Osteocyte (in vitro differentiated cells): ENCODE measurements at places on chromosomes 1 and 21. TPM values are rescaled to one million over a fixed set of nuclear protein-coding genes. Genes with fewer than 3 reads are reported as not detected.

DNA sequence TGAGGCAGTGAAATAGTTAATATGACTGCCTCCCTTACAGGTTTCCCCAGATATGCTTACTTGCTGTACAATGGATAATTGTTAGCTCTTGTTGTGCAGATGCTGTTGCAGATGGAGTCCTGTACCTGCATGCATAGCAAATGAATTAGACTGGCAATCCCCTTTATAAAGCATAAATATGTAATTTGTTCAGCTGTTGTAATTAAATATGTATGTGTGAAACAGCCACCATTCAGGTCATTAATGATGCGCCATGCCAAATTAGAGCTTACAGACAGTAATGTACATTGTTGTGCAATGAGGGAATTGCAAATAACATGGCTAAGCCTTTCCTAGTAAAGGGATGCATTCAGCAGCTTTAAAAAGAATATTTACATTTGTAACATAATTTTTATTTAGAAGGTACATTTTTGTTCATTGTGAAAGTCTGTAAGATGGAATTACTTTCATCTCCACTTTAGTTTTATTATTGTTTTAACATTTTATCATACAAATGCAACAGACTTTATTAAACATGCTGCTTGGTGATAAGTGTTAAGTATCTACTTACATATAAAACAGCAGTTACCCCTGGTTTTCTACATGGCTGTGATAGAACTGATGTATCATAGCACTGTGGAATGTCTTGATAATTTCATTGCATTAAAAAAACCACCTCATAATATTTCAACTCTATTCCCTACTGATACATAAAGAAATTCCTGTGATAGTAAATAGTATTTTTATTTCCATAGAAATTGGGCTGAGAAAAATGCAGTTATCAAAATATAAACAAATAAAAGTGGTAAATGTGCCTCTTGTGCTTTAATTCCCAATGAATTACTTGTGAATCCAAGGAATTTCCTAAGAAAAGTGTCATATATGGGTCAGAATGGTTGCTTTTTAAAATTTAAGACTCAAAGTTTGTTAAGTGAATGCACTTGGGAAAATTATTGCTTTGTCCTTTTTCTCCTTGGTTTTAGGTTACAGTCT lies 99.0 kb downstream of the NFIA start:
- no peak for DNase-seq

GRCh38 chr1:52263153-52263910 lies 102.7 kb downstream of the CC2D1B start:
- DNase-seq, result no peak

DNA sequence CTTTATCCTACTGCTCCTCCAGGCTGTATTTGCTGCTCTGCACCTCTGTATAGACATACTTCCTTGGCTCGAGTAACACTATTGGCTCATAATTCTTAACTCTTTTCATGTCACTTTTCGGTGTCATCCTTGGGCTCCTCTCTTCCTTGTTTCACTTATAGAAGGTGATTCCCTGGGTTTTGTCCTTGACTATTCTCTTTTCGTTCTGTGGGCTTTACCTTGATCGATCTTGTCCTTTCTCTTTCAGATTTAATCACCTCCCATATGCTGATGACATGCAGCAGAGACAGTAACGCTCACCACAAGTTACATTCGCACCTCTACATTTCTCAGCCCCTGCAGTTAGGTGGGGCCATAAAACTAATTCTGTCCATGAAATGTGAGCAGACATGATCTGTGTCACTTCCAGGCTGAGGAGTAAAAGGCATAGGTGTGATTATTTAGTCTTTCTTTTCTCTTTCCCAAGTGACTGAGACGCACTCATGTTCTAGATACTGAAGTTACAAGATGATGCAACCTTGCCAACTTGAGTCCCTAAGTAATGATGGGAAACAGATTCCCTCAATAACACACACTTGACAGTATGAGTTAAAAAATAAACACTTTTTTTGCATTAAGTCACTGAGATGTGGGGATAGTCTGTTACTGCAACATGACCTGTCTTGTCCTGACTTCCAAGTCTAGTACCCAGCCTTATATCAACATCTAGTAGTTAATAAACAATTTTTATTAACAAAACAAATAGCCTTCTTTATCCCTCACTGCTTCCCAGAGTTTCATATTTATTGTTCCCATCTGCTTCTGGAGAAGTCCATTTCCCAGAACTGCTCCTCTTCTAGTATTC lies 49.9 kb upstream of the HAO2 start:
- DNase-seq, result no peak

DNA sequence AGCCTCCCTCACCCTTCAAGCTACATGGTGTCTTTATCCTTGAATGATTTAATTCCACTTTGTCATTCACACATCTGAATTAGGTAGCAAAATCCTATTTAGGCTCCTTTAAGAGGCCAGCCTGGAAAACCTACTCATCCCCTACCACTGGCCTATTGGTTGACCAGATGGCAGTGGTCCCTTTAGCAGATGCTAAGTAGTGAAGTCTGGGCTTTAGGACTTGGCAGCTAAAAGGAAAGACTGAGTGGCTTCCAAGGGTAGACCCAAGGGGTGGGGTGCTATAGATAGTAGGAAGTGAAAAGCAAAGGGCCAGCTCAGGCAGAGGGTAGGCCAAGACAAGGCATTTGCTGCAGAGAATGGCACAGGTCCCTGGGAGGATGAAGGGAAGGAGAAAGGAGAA lies 46.6 kb downstream of the KCNJ6 start:
- no peak for DNase-seq

DNA sequence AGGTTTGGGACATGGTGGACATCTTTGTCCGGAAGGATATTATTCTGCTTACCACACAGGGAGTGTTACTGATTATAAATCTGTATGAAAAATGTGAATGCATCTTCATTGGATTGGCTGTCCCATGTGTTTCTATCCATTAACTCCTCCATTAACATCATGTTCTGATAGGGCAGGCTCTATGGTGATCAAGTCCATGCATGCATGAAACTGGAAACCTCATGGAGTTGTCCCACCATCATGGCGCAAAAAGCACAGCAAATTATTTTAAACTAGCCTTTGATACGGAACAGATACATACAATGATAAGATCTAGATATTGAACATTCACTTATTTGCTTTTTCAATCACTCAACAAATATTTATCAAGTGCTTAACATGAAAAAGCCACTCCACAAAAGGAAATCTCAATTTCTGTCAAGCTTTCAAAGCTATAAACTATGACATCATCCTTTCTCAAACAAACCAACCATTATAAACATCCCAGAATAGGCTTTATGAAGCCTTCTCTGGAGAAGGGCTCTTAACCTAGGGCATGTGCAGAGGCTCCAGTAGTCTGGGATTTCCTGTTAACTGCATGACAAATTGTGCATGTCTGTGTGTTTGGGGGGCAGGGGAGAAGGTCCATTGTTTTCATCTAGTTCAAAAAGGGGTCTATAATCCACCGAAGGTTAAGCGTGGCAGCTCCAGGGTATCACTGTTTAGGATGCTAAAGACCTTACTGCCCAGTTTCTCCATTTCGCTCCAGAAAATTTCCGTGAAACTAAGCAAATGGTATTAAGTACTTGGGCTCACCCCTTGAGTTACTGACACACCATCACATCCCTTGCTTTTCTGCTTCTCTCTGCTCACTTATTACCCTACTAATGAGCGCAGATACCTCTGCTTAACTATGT lies 46.1 kb downstream of the ADAMTS1 start:
- DNase-seq, result no peak

- no peak for DNase-seq
Measured at GRCh38 chr1:67937651-67938050, 104.4 kb upstream of the GNG12 start.

DNA sequence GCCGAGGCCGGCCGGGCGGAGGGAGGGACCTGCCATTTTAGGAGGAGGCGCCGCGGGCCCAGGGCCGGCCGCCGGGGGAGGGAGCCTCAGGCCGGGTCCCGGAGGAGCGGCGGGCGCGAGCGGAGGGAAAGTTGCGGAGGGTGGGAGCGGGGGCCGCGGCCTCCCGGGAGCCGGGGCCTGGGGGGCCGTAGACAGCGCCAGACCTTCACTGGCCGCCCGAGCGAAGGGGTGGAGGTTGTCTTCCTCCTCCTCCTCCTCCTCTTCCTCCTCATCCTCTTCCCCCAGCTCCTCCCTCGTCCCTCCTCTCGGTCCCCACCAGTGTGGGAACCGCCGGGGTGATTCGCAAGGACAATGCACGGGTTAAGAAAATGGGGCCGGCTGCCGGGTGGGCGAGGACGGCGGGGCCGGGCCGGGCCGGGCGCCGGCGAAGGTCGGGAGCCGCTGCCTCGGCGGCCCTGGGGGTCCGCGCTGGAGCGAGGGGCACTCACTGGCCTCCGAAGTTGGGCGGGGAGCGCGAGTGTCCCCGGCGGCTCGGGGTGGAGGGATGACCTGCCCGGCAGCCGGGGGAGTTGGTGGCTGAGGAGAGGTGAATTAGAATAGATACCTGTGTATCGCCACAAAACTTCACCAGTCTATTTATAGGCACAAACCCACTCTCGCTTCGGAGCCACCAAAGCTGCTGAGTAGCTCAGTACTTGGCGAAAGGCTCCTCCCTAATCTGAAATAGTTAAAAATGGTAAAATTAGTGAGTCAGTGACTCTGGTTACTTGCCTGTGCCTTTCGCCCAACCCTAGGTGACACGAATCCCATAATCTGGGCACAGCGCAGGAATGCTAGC lies 1.3 kb downstream of the DYRK1A start:
- no peak for DNase-seq

DNA sequence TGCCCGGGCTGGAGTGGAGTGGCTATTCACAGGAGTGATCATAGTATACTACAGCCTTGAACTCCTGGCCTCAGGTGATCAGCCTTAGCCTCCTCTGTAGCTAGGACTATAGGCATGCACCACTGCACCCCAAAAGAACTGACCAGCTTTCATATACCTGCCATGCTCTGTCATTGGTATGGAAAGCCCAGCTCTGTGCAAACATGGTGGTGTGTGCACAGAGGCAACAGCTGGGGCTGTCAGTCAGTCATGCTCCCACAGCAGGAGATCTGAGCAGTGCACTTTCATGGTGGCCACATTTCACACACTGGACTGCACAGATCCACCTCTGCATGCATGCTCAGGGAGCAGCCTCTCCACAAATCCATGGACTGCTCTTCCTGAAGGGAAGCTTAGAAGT lies 8.8 kb upstream of the JAK1 start:
- no peak for DNase-seq

- DNase-seq, result no peak
Measured at GRCh38 chr21:15966231-15966630, 236.4 kb downstream of the USP25 start.

- no peak for DNase-seq
Measured at GRCh38 chr1:15953294-15953771, 22.6 kb downstream of the ZBTB17 start.

GRCh38 chr1:78441921-78442320 lies 48.9 kb upstream of the PTGFR start:
- DNase-seq, result no peak

- no peak for DNase-seq
Measured at GRCh38 chr1:60279798-60280197, 206.2 kb upstream of the C1orf87 start.

GRCh38 chr1:69836971-69837636 lies 269.4 kb downstream of the LRRC7 start:
- no peak for DNase-seq

DNA sequence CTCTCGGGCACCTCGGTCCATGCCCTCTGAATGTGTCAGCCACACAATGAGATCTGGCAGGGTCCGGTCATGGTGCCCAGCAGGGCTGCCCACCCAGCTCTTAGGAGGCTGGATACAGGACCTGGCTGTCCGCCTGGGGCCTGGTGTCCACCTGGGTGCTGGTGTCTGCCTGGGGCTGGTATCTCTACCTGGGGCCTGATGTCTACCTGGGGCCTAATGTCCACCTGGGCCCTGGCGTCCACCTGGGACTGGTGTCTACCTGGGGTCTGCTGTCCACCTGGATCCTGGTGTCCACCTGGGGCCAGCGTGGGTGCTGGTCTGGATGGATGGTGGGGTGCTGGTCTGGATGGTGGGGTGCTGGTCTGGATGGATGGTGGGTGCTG lies 45.1 kb upstream of the ACTRT2 start:
- peak; percentile 76 for DNase-seq

DNA sequence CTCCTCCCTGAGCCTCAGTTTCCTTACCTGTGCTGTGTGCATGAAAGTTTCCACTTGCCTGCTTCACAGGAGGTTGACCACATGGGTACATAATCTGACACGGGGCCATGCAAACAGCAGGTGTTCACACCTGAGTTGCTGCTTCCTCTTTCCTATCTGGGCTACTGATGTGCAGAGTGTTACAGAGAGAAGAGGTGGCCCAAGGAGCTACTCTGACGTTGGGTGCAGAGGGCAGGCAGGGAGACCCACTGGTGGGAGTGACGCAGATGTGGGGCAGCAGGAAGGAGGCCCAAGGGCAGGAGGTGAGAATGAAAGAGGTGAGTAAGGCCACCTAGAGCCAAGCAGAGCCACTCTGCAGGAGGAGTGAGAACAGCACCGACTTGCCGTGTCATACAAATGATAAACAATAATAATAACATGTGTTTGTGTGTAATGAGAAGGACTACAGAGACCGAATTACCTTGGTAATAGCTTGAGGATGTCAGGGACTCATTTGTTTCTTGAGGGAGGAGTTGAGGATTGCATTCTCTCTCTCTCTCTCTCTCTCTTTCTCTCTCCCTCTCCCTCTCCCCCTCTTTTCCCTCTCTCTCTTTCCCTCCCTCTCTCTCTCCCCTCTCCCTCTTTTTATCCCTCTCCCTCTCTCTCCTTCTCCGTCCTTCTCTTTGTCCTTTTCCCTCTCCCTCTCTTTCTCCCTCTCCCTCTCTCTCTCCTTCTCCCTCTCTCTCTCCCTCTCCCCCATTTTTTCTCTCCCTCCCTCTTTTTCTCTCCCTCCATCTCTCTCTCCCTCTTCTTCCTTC lies 87.4 kb upstream of the IGSF21 start:
- DNase-seq, result no peak

DNA sequence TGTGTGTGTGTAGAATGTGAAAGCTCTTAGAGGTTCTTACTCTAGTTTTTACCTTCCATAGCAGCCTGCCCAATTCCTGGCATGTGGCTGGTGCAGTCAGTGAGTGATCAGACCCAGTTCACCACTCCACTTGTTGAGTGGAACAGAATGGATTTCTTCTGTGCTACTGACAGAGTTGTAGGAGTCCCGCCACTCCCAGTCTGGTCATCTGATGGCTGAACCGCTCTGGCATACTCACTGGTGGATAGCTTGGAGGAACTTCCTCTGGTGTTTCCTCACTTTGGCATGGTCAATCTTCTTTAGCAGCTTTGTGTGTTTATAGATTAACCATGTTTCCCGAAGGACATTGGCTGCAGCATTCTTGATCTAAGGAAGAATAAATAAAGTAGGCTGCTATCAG lies 106.7 kb upstream of the ADAR start:
- DNase-seq, result no peak

GRCh38 chr1:101957771-101958170 lies 39.0 kb downstream of the OLFM3 start:
- no peak for DNase-seq

VWA5B1 gene
- not detected in 2 replicates for total RNA-seq

PTAFR gene
- 0.08 TPM in 1 of 2 replicates, not detected in the other for total RNA-seq

TSPAN2 gene
- total RNA-seq, result 3.1 and 3.5 TPM in 2 replicates

FMO2 gene
- total RNA-seq, result 0.24 and 0.94 TPM in 2 replicates

C1orf210 gene
- total RNA-seq, result not detected in 2 replicates

LY9 gene
- not detected in 2 replicates for total RNA-seq

GPR3 gene
- total RNA-seq, result 0.50 and 0.56 TPM in 2 replicates

OPTC gene
- not detected in 2 replicates for total RNA-seq

CFHR1 gene
- total RNA-seq, result not detected in 2 replicates

CNIH3 gene
- total RNA-seq, result 4.2 and 5.5 TPM in 2 replicates

HAX1 gene
- 93.7 and 99.9 TPM in 2 replicates for total RNA-seq

DIO1 gene
- total RNA-seq, result not detected in 2 replicates

IVL gene
- total RNA-seq, result not detected in 2 replicates

RASAL2 gene
- 34.2 and 35.4 TPM in 2 replicates for total RNA-seq

HIVEP3 gene
- total RNA-seq, result 0.78 and 0.97 TPM in 2 replicates

HPCAL4 gene
- total RNA-seq, result not detected in 2 replicates

DHCR24 gene
- total RNA-seq, result 76.1 and 87.2 TPM in 2 replicates
